ENCODE measurements at places on chromosomes 16 and 17.

DNA sequence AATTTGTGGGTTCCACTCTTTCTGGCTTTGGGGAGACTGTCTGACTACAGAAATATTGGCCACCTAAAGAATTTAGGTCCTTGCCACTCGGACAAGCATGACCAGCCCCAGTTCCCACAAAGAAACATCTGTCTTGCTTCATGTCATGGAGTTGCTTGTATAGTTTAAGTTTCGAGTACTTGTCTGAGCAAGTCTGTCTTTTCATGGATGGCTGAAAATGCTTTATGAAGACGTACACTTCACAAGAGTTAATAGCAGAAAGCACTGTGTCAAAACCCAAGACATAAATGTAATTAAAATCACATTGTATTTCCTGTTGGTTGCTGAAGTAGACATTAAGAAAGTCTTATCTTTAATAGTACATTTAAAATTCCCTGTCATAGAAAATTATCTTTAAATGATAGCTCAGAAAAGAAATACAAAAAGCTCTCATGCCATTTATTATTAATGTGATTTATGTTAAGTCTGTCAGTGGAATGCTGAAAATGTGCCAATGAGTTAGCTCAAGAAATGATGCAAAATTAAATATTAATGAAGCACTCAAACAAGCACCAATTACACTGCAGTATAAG, 29.8 kb upstream of the XYLT2 start:
- no peak for DNase-seq

DNA sequence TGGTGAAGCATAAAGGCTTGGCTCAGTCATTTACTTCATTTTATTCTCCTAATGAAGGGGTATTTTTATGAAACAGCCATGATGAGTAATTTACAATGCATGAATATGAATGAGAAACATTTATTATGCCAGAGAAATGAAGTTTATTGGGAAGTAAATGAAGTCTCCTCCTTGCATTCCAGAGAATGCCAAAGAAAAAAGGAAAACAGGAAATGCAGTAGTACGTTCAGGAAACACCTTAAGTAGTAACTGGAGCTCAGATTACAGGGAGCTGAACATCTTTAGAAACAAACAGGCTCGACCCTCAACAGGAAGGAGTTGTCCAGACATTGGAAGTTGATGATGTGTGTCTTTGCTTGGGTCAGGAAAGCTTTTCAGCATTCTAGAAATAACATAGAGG, 4.6 kb downstream of the KRT34 start:
- DNase-seq: no peak

- no peak for DNase-seq
These were observed 5.7 kb upstream of the SULT1A2 start for GRCh38 chr16:28602529-28602928.

DNA sequence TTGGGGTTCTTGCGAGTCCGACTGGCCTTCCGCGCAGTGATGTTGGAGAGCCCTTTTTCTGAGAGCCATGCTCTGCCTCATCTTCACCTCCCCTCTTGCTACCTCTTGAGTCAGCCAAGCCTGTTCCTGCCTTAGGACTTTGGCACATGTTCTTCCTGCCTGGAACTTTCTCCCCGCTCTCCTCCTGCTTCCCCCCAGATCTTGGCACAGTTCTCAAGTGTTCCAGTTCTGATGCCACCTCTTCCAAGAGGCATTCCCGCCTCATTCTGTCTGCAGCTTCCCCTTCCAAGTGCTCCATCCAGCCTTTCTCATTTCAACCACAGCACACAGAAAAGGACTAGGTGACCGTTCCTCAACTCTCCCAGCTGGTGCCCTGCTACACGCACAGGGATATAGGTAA, 7.7 kb downstream of the AKAP1 start:
- DNase-seq: no peak

DNA sequence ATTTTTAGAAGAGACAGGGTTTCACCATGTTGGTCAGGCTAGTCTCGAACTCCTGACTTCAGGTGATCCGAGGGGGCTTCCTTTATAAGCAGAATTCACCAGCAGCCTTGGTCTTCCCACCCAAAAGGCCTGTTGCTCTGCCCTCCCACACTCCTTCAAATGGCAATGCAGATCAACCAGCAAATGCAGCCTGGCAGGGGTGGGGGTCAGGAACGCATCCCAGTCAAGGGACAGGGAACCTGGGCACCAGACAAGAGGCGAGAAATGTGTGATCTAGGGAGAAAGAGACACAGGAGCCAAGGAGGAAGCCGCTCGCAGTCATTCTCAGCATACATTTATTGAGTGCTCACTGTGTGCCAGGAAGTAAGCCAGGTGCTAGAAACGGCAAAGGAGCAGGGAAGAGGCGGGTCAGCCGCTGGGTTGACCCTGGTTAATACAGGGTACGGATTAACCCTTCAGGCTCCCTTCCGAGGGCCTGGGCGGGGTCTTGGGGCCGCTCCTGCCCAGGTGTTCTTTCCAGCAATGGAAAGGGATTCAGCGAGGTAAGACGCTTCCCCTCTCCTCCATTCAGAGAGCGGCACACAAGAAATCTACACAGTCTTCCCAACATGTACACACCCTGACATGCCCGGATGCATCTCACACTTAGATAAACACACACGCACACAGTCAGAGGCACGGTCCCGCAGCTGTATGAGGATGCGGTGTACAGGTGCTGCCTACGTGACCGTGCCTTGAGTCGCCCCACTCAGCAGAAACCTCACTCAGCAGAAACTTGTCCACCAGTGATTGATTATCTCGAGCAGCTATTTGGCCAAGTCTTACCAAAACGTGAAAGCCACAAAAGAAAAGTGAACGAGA, 6.6 kb upstream of the PITPNA start:
- no peak for DNase-seq

DNA sequence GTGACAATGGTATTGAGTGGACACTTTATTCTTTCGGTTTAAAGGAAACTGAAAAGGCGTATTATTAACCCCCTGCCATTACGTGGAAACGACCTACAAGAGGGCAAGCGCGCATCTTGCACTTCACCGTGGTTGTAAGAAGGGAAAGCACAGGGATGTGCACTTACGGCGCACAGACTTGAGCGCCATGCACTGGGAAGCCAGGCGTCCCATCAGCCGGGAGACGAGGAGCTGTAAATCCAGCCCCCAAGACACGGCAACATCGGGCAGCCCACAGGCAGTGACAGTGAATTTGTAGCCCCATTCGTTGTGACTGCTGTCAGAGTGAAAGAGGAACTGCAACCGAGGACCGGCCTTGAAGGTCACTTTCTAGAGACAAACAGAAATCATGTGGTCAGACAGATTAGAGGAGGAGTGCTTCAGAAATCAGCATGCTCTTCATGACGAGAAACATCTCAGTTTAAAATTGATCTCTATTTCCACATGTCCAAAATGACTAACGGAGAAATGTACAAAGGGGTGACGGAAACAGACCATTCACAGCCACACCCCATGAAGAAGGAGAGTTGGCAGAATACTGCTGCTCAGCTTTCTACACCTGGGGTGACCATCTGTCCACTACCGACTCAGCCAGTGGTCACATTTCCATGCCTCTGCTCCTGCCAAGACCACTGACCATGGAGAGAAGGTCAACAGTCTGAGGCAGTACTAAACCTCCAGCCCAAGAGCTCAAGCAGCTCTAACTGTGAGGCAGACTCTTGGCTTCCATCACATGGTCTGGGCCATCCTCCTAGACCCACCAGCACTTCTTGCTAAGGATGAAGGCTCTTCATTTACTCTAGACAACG, 68.6 kb downstream of the ZZEF1 start:
- no peak for DNase-seq

GRCh38 chr16:85525420-85526184, 87.5 kb upstream of the GSE1 start:
- DNase-seq: no peak

- DNase-seq: no peak
These were observed 38.1 kb downstream of the RND2 start for GRCh38 chr17:43062984-43063638.

GRCh38 chr17:31321481-31321880, at the start of gene EVI2A:
TSS of gene EVI2A (minus strand) at chr17:31321622. CDS start at chr17:31319013, 2,609 bp downstream.
- no peak for DNase-seq

DNA sequence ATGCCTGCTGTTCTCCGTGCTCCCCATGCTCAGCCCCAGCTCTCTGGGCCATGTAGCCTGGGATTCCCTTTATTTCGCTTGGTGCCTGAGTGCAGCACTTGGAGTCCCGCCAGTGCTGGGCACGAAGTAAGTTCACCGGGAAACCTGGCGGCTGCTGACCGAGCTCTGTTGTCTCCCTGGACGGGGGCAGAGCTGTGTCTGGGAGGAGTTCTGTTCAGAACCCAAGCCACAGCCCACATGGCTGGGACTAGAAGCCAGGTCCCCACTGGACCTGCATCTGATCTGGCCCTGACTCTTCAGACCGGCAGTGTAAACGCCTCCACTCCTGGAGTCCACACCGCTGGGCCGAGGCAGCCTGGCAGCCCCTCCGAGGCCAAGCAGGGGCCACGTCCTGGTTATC, 37.5 kb upstream of the CIBAR2 start:
- no peak for DNase-seq

- DNase-seq: no peak
These were observed 88.8 kb upstream of the TNRC6C start for GRCh38 chr17:77869665-77870132.

GRCh38 chr16:68644296-68644695, 814 bp upstream of the CDH3 start:
- no peak for DNase-seq

- DNase-seq: no peak
These were observed 257.1 kb upstream of the DYNLRB2 start for GRCh38 chr16:80283466-80284392.

DNA sequence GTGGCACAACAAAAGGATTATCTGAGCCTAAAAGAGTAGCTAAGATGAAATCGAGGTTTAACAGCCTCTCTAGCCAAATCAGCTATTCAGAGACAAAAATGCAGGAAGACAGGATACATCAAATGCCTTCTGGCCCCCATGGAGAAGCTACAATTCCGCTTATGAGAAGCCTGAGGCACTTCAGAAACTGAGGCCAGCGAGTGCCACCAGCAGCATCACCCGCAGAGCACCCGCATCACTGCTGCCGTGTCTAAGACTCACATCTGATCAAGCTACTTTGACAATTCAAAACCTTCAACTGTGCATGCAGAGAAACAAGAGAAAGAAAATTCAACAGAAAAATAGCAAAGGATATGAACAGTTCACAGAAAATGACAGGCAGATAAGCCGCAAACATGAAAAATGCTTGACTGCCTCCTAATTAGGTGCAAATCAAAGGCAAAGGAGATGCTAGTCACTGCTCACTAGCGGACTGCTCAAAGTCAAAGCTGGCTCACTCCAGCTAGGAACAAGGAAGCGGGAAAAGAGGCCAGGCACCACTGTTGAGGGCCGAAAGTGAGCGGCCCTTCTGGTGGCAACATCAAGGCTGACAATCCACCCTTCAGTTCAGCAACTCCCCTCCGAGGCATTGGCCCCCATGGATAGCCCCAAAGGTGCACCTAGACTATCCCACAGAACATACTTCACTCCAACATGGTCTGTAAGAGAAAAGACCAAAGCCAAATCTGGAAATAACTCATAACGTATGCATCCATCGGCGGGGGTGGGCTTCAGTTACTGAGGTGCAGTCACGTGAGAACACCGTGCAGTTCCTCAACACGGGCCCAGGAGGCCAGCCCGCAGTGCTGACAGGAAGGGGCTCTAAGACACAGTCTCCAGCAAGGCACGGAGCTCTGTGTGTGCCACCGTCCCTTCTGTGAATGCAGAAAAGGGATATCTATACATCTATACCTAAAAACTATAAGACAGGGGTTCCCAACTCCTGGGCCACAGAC, 12.0 kb downstream of the MTHFSD start:
- DNase-seq: no peak

GRCh38 chr16:85392756-85393673, 220.1 kb upstream of the GSE1 start:
- no peak for DNase-seq

DNA sequence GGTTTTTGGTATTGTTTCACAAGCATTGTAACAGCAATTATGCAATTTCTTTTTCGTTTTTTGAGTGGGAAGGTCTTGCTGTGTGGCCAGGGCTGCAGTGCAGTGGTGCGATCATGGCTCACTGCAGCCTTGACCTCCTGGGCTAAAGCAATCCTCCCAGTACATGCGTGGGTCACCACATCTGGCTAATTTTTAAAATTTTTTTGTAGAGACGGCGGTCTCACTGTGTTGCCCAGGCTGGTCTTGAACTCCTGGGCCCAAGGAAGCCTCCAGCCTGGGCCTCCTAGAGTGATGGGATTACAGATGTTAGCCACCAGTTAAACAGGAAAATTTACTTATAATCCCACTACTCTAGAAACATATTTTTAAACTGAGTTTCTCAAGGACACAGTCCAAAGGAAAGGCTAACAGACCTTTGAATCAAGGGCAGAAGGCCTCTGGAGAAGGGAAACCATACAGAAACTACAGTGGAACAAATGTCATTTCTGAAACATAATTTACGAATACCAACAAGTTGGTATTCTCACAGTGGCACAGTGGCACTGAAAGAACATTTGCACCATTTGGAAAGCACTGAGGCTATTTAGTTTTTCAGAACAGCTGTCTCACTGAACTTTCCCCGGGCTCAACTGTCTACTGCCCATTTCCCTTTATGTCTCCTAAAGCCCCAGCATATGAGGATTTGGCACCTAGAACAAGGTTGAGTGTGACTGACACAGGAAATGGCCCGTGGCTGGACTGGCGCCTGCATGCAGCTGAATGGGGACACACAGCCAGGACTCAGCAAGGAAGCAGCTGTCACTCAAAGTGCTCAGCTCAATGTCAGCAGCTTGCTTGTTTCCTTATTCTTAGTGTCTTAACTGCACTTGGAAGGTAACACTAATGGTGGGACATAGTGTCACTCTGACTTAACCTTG, 2.8 kb upstream of the PRKAR1A start:
- DNase-seq: no peak

- DNase-seq: no peak
These were observed 621.2 kb upstream of the CDH5 start for GRCh38 chr16:65745201-65745708.

GRCh38 chr16:17229131-17229530, 241.6 kb downstream of the XYLT1 start:
- DNase-seq: no peak

- no peak for DNase-seq
These were observed 33.4 kb upstream of the SLC38A10 start for GRCh38 chr17:81328489-81328888.

- no peak for DNase-seq
These were observed 20.4 kb upstream of the TRIM25 start for GRCh38 chr17:56934280-56934679.

DNA sequence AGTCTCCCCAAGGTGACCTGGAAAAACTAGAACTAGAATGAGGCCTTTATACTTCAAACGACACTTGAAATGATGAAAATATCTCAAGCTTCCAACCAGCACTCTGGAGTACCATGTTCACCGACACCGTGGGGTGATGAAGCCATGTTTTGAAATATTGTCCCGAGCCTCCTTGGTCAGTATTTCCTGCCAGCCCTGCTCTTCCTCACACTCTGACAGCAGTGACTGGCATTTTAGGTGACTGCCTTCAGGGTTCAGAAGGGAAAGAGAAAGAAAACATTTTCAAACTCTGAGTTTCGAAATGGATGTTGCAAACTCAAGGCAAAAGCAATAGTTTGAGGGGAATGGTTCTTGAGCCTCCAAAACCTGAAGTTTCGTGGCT, 39.3 kb upstream of the IRX6 start:
- DNase-seq: no peak

GRCh38 chr16:57915811-57916488, 55.0 kb downstream of the CNGB1 start:
- no peak for DNase-seq
